ENCODE measurements at places on chromosomes 6 and 20. TPM values are rescaled to one million over a fixed set of nuclear protein-coding genes. Genes with fewer than 3 reads are reported as not detected.

- H3K27ac ChIP-seq = no peak overlapping the region
- H3K4me3 ChIP-seq = no peak overlapping the region
- no peaks in the 10 kb centered on the region for H3K4me1 ChIP-seq
- H3K27me3 ChIP-seq = peaks cover 8% of the 10 kb centered on the region
- H3K36me3 ChIP-seq = no peaks in the 10 kb centered on the region
- no peak for DNase-seq
Observed at GRCh38 chr6:44022296-44022661, 105.0 kb downstream of the MRPL14 start.

GRCh38 chr6:12033770-12034169 is 21.7 kb downstream of the HIVEP1 start:
- no peak for DNase-seq
- H3K27ac ChIP-seq = no peak overlapping the region
- peaks cover 31% of the 10 kb centered on the region for H3K36me3 ChIP-seq
- no peak overlapping the region for H3K4me3 ChIP-seq
- H3K27me3 ChIP-seq = no peaks in the 10 kb centered on the region
- H3K4me1 ChIP-seq = peaks cover 35% of the 10 kb centered on the region

DNA sequence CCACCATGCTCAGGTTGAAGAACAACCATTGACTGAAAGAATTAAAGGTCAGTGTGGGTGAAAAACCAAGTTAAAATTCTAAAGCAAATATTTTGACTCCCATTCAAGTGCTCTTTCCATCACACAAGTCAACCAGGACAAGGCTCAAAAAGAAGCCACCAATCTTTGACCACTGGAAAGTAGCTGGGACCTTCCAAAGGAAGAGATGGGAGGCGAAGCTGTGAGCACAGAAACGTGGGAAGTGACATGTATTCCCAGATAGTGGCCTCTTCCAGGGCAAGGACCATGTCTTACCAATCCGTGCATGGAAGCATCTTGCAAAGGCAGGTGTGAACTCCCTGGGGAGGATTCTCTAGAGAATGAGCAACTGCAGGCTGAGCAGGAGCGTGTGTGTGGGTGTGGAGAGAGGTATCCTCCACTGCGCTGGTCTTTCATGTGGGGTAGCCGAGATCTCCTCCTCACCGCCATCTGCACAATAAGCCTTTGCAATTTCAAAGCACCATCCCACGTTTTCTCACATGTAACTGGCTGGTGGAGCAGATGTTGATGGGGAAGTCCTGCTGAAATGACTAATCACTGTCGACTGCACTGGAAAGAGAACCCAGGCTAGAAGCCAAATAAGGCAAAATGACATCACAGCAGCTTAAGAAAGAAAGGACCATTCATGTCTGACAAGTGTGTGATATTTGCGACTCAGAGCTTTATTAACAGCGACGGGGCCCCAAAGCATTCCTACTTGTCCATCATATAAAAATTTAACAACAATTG is 189.4 kb upstream of the RREB1 start:
- no peaks in the 10 kb centered on the region for H3K36me3 ChIP-seq
- no peak overlapping the region for H3K4me3 ChIP-seq
- H3K27ac ChIP-seq = no peak overlapping the region
- peaks cover 19% of the 10 kb centered on the region for H3K27me3 ChIP-seq

The SRMS gene
- not detected for total RNA-seq

DNA sequence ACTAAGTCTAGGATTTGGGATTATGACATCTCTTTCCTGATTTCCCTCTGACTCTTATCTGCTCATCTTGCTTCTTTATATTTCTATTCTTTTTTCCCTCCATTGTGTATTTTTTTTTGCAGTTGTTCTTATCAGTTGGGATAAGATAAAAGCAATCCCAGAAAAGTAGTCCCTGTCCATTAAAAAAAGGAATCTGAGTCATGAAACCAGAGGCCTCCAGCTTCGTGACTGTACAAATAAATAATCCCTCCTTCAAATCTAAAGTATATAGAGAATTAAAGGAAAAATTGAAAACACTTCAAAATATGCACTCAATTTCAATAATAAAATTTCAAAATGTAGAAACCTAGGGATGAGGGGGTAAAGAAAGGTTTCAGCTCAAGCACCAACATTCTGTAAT is 317.8 kb upstream of the NT5E start:
- no peaks in the 10 kb centered on the region for H3K36me3 ChIP-seq
- DNase-seq = no peak
- H3K4me3 ChIP-seq = no peak overlapping the region
- H3K27ac ChIP-seq = no peak overlapping the region
- H3K27me3 ChIP-seq = no peaks in the 10 kb centered on the region

DNA sequence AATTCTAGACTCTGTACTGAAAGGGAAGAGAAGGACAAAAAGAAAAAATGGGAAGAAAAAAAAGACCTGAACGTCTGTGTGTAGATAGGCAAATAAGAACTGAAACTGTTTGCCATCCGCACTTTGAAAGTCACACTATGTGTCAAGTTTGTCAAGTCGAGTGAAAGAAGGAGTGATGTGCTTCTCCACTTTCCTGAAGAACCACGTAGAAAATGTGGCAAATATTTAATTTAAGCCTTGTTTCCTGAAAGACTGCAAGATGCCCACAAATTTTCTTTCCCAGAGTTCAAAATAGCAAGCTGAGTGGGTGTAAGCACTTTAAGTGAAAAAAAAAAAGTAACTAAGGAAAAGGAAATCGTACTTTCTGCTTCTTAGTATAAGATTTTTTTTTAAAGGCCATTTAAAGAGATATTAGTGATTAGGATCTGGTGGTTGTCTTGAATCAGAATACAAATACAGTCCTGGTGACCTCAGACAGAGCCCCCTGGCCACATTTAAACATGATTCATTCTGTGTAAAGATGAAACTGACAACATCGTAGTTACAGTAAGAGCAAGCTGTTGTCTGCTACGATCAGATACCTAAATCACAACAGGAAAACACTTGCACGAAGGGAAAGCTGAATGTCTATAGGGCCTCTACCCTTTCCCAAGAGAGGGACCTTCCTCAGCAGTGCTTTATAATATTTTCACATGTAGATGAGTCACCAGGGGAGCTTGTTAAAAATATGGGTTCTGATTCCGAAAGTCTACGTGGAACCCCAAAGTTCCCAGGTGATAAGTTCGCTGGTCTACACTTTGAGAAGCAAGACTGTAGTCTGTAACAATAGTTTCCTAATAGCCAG is 102.3 kb downstream of the HIVEP2 start:
- H3K4me3 ChIP-seq = peak overlapping the region; percentile 75
- peak; percentile 52 for DNase-seq
- peaks cover 5% of the 10 kb centered on the region for H3K36me3 ChIP-seq
- H3K27ac ChIP-seq = peak overlapping the region; percentile 85
- no peaks in the 10 kb centered on the region for H3K27me3 ChIP-seq

DNA sequence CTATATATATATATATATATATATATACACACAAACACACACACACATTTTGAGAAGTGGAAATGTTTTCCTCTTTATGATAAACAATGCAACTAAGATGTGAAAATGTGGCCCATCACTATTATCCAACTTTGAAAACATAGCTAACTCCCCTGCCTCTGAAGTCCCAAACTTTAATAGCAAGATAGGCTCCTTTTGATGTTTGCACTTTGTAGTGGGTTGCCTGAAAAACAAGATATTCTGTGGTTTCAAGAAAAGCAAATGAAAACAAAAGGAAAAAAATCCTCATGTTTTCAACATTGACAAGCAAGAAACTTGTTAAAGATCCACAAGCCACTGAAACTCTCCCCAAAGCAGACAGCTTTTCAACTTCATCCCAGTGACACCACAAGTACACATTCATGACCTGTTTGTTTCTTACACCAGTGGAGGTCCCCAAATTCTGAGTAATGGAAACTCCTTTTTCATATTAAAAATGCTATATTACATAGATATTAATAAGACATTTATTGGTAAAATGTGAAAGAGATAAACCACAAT is 90.0 kb downstream of the IPCEF1 start:
- DNase-seq = no peak
- H3K27ac ChIP-seq = no peak overlapping the region
- no peaks in the 10 kb centered on the region for H3K27me3 ChIP-seq
- H3K4me1 ChIP-seq = no peaks in the 10 kb centered on the region
- H3K36me3 ChIP-seq = no peaks in the 10 kb centered on the region

DNA sequence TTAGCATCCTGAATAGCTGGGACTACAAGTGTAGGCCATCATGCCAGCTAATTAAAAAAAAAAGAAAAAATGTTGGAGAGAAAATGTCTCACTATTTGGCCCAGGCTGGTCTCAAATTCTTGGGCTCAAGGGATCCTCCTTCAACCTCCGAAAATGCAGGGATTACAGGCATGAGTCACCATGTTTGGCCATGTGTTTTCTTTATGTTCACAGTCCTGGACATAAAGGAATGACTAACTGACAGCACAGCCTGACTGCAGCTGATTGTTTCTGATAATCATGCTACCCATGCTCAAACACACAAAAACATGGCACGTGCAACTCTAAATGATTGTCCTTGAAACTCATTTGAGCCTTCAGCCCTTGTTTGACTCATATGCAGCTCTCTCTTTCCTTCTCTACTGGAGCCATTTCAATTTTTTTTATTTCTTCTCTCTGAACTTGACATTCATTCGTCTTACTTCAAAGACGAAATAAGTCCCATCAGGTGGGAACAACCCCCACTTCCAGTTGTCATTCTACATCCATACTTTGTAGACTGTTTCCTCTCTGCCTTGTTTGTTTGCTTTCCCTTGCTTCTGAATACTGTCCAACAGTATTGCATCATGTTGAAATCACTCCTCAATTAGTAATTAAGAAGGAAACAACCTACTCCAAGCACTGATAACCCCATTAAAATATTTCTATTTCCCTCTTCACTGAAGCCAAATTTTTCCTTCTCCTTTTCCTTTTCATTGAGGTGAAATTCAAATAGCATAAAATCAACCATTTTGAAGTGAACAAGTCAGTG is 413.0 kb downstream of the BMP2 start:
- no peak overlapping the region for H3K27ac ChIP-seq
- DNase-seq = no peak
- no peaks in the 10 kb centered on the region for H3K4me1 ChIP-seq
- no peak overlapping the region for H3K4me3 ChIP-seq

DNA sequence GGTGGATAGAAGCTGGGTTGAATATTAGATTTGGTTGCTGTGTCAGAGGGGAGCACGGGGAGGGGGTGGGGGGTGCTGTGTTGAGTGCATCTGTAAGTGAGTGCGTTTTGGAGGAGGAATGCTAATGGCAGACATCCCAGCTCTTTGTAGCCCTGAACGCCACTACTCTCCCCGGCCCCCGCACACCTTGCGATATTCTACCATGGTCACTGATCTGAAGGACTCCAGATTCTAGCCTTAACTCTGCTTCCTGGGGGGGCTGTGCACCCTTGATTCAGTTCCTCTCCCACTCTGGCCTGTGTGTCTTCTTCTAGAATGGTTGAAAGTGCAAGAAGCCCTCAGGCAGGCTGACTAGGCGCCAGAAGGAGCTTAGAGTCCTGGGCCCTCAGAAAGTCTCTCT is 7.1 kb downstream of the GLP1R start:
- no peak overlapping the region for H3K27ac ChIP-seq
- H3K4me1 ChIP-seq = peaks cover 11% of the 10 kb centered on the region
- H3K27me3 ChIP-seq = peaks cover 18% of the 10 kb centered on the region
- DNase-seq = no peak

The CNKSR3 gene
- total RNA-seq = not detected

The OPRM1 gene
- not detected for total RNA-seq

The TMEM244 gene
- 0.43 TPM for total RNA-seq

DNA sequence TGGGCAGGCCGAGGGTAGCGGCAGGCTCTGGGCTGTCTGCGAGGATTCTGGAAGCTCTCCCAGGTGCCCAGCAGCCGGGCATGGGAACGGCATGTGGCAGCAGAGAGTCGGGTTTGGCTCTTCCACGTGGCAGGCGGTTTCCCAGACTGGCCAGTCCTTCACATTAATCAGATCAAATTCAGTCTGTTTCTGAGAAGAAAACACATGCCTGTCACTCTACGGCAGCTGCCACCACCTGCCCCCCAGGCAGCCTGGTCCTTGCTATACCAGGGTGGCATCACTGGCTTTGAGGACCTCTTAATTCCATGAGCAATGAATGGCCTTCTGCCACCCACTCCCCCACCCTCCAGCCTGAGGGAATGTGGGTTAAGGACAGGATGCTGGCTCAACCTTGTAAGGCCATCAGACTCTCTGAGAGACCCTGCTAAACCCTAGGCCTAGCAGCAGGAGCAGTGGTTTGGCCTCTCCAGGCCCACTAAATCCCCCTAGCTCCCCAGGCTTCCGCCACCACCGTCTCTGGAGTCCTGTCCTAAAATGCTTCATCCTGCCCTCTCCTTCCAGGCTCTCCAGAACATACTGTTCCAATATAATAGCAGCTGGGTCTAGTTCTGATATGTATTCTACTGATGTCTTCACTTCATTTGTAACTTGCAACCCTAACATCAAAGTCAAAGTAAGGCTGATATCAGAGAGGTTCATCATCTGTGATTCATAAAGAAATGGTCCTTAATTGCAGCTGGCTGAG is 47.8 kb downstream of the PLCG1 start:
- DNase-seq = no peak
- peaks cover 3% of the 10 kb centered on the region for H3K36me3 ChIP-seq
- H3K4me1 ChIP-seq = peaks cover 9% of the 10 kb centered on the region
- H3K27ac ChIP-seq = no peak overlapping the region
- H3K4me3 ChIP-seq = no peak overlapping the region

GRCh38 chr6:68677058-68677457 is 42.0 kb downstream of the ADGRB3 start:
- H3K36me3 ChIP-seq = no peaks in the 10 kb centered on the region
- no peak for DNase-seq
- no peak overlapping the region for H3K27ac ChIP-seq
- no peaks in the 10 kb centered on the region for H3K4me1 ChIP-seq
- no peak overlapping the region for H3K4me3 ChIP-seq

- no peak overlapping the region for H3K4me3 ChIP-seq
- H3K4me1 ChIP-seq = peaks cover 2% of the 10 kb centered on the region
- H3K27ac ChIP-seq = no peak overlapping the region
- no peaks in the 10 kb centered on the region for H3K36me3 ChIP-seq
Observed at GRCh38 chr6:140653972-140654371, 1279.5 kb upstream of the CITED2 start.

The SMLR1 gene
- not detected for total RNA-seq

The SEL1L2 gene
- total RNA-seq = not detected

The CCN6 gene
- total RNA-seq = not detected

DNA sequence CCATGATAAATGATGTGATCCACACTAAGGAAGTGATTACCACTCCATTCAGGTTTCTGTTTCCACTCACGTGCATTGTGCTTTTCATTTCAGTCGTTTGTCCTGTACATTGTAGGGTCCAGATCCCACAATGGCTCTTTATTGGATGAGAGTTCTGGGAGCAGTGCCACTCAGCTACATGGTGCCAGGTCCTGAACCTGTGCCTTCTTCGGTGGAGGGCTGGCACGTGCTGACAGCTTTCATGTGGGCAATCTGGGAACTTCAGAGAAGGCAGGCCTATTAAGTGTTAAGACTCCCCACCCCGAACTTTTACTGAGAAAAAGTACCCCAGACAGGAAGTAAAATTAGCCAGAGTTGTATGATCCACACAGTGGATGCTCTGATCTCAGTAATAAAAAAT is 255.0 kb downstream of the ESR1 start:
- H3K27ac ChIP-seq = no peak overlapping the region
- H3K27me3 ChIP-seq = peaks cover 2% of the 10 kb centered on the region
- H3K4me1 ChIP-seq = no peaks in the 10 kb centered on the region
- H3K4me3 ChIP-seq = no peak overlapping the region

Measured in activated CD4-positive, alpha-beta memory T cell treated with anti-CD3 and anti-CD28 coated beads, Interleukin-2, amount 10 ng/mL, durations not matched to agents 7 days and 5 days (primary cell).